Fibroblast of pulmonary artery (primary cell): ENCODE measurements at places on chromosomes 2 and 18.

DNA sequence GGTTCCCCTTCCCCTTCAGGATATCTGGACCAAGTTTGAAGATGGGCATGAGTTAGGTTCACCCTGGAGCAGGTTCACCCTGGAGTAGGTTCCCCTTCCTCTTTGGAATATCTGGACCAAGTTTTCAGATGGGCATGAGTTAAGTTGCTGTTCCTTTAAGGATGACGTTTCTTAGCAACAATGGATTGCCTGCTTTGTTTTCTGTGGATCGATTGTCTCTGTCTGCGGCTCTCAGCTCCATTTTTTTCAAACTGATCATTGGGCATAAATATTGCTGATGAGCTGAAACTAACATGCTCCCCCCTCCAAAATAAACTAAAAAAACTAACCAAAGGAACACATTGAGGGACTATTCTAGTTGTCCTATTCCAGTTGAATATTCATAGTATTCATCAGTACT is 149.5 kb downstream of the SPP2 start:
- DNase-seq = no peak

DNA sequence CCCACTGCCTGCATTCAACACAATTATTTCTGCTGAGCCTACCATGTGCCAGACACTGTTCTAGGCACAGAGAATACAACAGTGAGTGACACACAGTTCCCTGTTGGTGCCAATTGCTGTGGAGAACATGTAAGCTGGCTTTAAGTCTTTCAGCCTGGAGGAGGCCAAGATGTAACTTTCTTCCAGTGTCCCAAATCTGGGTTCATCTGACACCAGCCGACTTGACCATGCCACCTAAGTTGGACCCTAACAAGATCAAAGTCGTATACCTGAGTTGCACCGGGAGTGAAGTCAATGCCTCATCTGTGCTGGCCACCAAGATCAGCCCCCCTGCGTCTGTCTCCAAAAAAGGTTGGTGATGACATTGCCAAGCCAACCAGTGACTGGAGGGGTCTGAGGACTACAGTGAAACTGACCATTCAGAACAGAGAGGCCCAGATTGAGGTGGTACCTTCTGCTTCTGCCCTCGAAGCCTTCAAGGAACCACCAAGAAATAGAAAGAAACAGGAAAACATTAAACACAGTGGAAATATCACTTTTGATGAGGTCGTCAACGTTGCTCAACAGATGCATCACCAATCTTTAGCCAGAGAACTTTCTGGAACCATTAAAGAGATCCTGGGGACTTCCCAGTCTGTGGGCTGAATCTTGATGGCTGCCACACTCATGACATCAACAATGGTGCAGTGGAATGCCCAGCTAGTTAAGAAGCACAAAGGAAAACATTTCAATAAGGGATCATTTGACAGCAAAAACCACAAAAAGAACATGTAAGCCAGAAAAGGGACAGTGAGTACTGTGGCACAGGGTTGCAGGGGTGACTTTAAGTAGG is 6.3 kb downstream of the TRABD2A start:
- DNase-seq = peak; percentile 43

- no peak for DNase-seq
Measured at GRCh38 chr2:200619279-200619678, 33.5 kb downstream of the AOX1 start.

DNA sequence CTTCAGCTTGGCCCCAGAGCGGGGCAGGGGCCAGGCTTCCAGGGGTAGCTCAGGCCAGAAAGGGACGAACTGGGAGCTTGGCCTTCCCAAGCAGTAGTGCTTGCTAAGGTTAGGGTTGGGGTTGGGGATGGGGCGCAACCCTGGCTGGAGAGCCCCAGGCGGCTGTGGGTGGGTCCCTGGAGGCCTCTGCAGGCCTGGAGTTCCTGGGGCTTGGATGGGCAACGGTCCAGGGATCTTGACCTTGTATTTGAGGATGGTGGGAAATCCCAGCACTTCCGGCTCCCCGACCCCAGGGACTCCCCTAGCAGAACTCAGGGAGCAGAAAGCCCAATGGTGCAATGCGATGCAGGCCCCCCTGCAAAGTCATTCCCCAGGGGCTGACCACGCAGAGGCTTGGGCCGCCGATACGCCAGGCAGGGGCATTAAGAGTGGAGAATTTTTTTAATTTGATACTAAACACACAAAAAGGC is 12.6 kb upstream of the MLPH start:
- no peak for DNase-seq

- DNase-seq = peak; percentile 60
Measured at GRCh38 chr18:58584200-58585127, 44.4 kb downstream of the ALPK2 start.

- no peak for DNase-seq
Measured at GRCh38 chr2:189851174-189851826, 67.0 kb downstream of the PMS1 start.

DNA sequence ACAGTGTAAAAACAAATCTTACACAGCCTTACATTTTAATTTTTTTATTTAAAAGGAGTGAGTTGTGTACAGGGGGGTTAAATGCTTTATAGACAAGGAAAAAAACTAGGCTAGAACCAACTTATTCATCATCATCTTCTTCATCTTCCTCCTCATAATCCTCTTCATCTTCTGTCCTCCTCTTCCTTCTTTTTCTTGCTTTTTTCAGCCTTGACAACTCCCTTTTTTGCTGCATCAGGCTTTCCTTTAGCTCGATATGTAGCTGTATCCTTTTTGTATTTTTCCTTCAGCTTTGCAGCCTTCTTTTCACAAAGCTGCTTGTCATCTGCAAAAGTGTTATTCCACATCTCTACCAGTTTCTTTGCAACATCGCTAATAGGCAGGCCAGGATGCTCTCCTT is 113.6 kb upstream of the SP5 start:
- no peak for DNase-seq

DNA sequence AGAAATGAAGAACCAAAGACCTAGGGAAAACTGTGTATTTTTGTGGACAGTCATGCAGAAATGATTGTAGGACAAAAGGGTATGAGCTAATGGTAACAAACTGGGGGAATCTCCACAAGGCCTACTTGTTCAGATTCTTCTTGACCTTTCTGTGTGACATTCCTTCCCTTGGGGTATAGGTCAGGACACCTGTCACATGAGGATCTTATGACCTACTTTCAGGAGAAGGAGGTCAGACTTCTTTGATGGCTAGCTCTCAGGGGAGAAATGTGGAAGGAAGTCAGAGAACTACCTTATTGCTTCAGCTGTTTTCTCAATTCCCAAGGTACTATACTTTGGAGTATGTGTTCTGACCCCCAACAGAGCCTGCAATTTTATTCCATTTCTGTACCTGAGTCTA is 40.7 kb upstream of the TANK start:
- DNase-seq = no peak

GRCh38 chr2:70501215-70501614 is 52.4 kb downstream of the TGFA start:
- DNase-seq = no peak

DNA sequence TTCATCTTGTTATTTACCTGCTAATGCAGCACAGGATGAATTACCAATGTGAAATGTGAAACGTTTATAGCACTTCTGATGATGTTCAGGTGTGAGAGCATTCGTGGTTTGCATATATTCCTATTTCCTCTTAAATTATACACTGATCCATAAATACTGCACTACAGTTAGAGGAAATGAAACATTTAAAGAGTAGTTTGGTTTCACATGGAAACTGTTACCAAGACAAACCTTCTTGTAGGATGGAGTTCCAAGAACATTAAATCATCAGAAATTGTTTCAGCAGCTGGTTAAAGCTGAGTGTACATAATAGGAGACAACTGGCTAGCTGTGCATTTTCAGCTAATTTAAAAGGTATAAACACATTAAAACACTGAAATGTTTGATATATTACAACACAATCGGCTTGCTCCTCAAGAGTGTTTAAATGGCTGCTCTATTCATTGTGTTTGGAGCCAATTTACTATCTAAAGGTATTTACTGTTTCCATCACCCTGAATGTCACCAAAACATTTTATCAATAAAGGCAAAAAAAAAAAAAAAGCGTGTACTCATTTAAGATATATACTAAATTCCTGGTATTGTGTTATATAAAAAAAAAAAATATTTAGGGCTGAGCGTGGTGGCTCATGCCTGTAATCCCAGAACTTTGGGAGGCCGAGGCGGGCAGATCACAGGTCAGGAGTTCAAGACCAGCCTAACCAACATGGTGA is 100.6 kb downstream of the DYM start:
- peak; percentile 66 for DNase-seq

GRCh38 chr2:190940454-190940853 is 59.8 kb downstream of the GLS start:
- DNase-seq = peak; percentile 20
